ENCODE measurements at places on chromosomes 13 and 19. TPM values are rescaled to one million over a fixed set of nuclear protein-coding genes. Genes with fewer than 3 reads are reported as not detected.

DNA sequence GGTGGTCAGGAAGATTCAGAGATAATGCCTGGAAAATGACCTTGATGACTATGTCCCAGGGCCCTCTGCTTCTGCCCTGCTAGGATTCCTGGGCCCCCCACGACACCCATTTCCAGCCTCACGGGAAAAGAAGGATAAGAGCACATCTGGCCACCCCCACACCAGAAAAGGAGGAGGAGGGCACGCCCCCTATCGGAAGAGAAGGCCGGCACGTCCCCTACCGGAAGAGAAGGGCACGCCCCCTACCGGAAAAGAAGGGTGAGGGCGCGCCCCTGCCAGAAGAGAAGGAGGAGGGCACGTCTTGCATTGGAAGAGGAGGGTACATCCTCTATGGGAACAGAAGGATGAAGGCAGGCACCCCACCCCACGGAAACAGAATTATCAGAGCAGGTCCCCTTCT, 84.3 kb downstream of the IER2 start:
- peak; percentile 62 for DNase-seq
- no peak overlapping the region for H3K4me3 ChIP-seq
- H3K27ac ChIP-seq = no peak overlapping the region
- no peaks in the 10 kb centered on the region for H3K4me1 ChIP-seq
- no peaks in the 10 kb centered on the region for H3K36me3 ChIP-seq
- H3K27me3 ChIP-seq = no peaks in the 10 kb centered on the region

DNA sequence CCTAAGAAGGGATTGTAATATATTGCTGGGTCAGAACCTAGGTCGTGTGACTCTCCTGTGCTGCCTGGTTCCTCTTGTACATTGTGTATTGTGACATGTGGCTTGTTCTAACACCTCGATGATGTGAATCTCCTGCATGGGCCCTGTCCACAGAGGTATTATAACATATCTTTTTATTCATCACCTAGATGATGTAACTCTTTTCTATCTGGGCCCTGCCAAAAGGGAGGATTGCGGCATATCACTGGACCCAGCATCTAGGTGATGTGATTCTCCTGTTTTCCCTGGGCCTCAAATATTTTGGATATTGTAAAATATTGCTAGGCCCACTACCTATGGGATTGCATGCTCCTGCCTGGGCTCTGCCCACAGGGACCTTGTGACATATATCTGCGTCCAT, 33.4 kb upstream of the ZNF254 start:
- no peaks in the 10 kb centered on the region for H3K36me3 ChIP-seq
- H3K4me1 ChIP-seq = peaks cover 6% of the 10 kb centered on the region
- no peaks in the 10 kb centered on the region for H3K27me3 ChIP-seq
- H3K4me3 ChIP-seq = no peak overlapping the region
- peak overlapping the region; percentile 86 for H3K27ac ChIP-seq

ZNF112 gene
- total RNA-seq = 8.8 TPM

DNA sequence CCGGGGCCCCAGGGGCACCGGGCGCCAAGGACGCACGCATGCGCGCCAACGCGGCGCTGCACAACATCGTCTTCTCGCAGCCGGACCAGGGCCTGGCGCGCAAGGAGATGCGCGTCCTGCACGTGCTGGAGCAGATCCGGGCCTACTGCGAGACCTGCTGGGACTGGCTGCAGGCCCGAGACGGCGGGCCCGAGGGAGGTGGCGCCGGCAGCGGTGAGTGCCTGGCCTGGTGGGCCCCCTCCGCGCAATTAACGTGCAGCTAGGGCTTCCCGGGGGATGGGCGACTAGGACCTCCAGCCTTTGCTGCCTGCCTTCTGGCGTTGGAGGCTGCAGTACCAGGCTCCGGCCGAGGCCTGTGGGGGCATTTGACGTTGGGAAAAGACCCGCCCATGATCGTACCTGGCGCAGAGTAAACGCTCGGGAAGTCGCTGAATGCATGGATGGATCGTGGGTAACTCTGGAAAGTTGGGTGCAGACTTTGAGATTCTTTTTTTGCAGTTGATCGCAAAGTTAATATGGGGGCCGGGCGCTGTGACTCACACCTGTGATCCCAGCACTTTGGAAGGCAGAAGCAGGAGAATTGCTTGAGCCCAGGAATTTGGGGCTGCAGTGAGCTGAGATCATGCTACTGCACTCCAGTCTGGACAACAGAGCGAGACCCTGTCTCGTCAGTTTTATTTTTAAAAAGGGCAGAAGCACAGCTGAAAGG, 7.3 kb downstream of the APC2 start:
- no peaks in the 10 kb centered on the region for H3K36me3 ChIP-seq
- H3K27me3 ChIP-seq = peaks cover 50% of the 10 kb centered on the region
- no peak for DNase-seq
- no peaks in the 10 kb centered on the region for H3K4me1 ChIP-seq

LILRB4 gene
- not detected for total RNA-seq

DNA sequence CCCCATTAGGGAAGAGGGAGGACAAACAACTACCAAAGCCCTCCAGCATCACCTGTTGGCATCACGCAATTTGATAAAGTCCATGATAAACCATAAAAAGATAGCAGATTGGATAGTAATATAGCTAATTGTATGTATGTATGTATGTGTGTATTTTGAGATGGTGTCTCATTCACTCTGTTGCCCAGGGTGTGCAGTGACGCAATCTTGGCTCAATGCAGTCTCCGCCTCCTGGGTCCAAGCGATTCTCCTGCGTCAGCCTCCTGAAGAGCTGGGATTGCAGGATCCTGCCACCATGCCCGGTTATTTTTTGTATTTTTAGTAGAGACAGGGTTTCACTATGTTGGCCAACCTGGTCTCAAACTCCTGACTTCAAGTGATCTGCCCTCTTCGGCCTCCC, 74.6 kb upstream of the RNF113B start:
- H3K4me1 ChIP-seq = peaks cover 27% of the 10 kb centered on the region
- no peak for DNase-seq
- H3K27ac ChIP-seq = no peak overlapping the region
- no peak overlapping the region for H3K4me3 ChIP-seq
- H3K36me3 ChIP-seq = no peaks in the 10 kb centered on the region

GRCh38 chr13:98853771-98854221, 101.3 kb upstream of the SLC15A1 start:
- H3K27ac ChIP-seq = no peak overlapping the region
- DNase-seq = no peak
- no peaks in the 10 kb centered on the region for H3K4me1 ChIP-seq
- H3K4me3 ChIP-seq = no peak overlapping the region
- no peaks in the 10 kb centered on the region for H3K27me3 ChIP-seq

DNA sequence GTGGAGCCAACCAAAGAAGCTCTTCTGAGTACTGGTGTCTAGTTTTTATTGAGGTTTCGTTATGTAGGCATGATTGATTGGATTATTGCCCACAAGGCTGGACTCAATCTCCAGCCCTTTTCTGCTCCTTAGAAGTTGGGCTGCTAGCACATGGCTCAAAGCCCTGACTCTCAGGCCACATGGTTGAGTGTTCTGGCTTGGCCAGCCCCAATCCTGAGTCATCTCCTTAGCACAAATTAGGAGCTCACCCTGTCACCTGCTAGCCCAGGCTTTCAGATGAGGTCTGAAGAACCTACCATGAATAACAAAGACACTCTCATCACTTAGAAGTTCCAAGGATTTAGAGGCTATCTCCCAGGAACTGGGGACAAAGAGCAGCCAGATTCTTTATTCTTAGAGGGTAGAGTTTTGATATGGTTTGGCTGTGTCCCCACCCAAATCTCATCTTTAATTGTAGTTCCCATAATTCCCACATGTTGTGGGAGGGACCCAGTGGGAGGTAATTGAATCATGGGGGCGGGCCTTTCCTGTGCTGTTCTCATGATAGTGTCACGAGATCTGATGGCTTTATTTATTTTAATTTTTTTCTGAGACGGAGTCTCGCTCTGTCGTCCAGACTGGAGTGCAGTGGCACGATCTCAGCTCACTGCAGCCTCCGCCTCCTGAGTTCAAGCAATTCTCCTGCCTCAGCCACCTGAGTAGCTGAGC, 11.3 kb downstream of the DPY19L3 start:
- no peaks in the 10 kb centered on the region for H3K27me3 ChIP-seq
- no peak overlapping the region for H3K4me3 ChIP-seq
- H3K4me1 ChIP-seq = no peaks in the 10 kb centered on the region
- DNase-seq = no peak
- H3K27ac ChIP-seq = no peak overlapping the region

DNA sequence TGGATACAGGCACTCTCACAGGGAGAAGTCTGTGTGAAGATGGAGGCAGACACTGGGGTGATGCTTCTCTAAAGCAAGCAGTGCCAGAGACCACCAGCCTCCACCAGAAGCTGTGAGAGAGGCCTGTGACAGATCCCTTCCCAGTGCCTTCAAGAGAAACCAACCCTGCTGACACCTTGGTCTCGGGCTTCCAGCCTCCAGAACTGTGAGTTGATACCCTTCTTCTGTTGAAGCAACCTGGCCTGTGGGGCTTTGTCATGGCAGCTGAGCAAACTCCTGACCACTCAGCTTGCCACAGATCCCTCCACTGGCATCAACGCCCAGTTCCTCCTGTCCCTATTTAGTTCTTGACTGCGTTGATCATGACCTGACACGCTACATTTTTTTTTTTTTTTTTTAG, 29.0 kb downstream of the ELAVL1 start:
- H3K4me3 ChIP-seq = no peak overlapping the region
- no peak for DNase-seq
- H3K36me3 ChIP-seq = no peaks in the 10 kb centered on the region
- H3K27ac ChIP-seq = no peak overlapping the region

UGGT2 gene
- total RNA-seq = 59.2 TPM

DNA sequence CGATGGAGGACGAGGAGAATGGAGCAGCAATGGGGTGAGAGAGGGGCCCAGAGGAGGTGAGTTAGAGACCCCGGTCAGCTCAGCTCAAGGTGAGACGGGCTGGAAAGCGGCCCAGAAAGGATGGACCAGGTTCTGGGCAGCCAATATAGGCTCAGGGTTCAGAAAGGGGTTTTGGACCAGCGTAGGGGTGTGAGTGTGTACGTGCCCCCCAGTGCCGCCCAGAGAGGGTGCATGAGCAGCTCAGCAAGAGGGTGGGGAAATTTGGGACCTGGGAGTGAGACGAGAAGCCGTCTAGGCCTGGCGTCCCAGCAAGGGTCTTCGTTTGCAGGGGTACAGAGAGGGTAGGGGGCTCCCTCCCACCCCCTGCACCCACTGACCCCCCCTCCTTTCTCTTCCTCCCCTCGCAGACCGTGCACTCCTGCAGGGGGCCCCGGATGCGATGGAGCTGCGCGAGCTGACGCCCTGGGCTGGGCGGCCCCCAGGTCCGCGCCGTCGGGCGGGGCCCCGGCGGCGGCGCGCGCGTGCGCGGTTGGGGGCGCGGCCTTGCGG, 12.1 kb downstream of the FUT6 start:
- no peak for DNase-seq
- H3K4me3 ChIP-seq = no peak overlapping the region
- H3K27ac ChIP-seq = peak overlapping the region; percentile 96
- peaks cover 18% of the 10 kb centered on the region for H3K4me1 ChIP-seq
- no peaks in the 10 kb centered on the region for H3K36me3 ChIP-seq

DNA sequence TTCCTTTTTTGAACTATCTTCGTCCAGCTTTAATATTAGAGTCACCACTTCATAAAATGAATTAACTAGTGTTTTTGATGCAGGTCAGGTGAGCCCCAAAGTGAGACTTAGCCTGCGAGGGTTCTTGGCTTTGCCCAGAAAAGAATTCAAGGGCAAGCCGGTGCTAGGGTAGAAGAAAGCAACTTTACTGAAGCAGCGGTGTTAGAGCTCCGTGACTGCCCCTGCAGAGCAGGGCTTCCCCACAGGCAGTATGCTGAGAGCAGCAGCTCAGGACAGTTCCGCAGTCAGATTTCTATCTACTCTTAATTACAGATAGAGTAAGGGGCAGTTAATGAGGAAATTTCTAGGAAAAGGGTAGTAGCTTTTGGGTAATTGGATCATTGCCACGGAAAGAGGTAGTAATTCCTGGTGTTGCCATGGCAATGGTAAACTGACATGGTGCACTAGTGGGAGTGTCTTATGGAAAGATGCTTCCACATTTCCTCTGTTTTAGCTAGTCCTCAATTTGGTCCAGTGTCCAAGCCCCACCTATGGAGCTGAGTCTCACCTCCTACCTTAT, 432.2 kb upstream of the ZNF507 start:
- no peaks in the 10 kb centered on the region for H3K4me1 ChIP-seq
- no peak overlapping the region for H3K27ac ChIP-seq
- DNase-seq = no peak
- H3K4me3 ChIP-seq = no peak overlapping the region
- no peaks in the 10 kb centered on the region for H3K27me3 ChIP-seq

Measured in hepatocyte (in vitro differentiated cells).